ENCODE measurements at places on chromosomes 1 and 21.

DNA sequence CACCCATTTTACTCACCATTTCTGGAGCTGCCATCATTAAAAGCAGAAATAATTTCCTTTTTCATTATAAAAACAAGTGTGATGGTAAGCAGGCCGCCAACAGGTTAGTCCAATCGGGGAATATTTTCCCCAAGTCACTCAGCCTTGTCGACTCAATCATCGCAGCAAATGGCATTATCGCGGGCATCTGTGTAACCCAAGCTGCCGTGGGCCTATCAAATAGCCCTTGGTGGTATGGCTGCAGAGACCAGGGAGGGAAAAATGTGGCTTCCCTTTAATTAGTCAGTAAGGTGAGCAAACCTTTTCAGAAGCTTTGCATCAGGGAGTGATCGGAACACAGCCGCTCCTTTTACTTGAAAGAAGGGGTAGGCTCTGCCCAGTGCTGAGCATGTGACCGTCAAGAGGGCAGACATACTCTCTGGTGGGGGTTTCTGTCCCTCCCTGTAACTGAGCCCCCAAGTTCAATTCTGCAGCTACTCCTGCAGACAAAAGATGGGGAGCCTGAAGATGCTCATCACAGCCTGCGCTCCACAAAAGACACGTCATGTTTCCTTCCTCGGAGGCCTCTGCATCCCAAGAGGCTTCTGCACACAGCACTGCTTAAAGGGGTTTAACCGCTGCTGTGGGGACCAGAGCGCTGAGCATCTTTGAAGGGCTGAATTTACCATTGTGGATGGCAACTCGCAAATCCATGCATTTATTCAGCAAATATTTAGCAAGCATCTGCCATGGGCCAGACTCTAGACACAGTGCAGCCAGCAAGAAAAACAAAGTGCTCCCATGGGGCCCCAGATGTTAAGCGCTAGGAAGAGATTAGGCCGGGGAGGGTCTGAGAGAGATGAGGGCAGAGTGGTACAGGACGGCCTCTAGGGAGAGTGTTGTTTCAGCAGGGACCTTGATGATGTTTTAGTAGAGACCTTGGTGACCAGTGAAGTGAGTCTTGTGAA is 1.2 kb upstream of the TMPRSS3 start:
- DNase-seq = no peak

- DNase-seq = no peak
Measured at GRCh38 chr1:23825762-23826522, 713 bp upstream of the HMGCL start.

- no peak for DNase-seq
Measured at GRCh38 chr21:33018707-33019465, 6.8 kb upstream of the OLIG2 start.

- peak; percentile 82 for DNase-seq
Measured at GRCh38 chr1:35451125-35451528, 106.1 kb downstream of the KIAA0319L start.

GRCh38 chr1:10456048-10456447 is 6.2 kb downstream of the CORT start:
- DNase-seq = no peak
